ENCODE measurements at places on chromosomes 4 and X.

- DNase-seq: no peak
Observed at GRCh38 chr4:46886711-46887110, 22.3 kb downstream of the COX7B2 start.

- DNase-seq: no peak
Observed at GRCh38 chr4:132059227-132059626, 1089.9 kb upstream of the PCDH10 start.

GRCh38 chr4:26420438-26420837 is 69.8 kb downstream of the CCKAR start:
- DNase-seq: no peak

GRCh38 chr4:61200916-61201526 is 895 bp downstream of the ADGRL3 start:
- no peak for DNase-seq

DNA sequence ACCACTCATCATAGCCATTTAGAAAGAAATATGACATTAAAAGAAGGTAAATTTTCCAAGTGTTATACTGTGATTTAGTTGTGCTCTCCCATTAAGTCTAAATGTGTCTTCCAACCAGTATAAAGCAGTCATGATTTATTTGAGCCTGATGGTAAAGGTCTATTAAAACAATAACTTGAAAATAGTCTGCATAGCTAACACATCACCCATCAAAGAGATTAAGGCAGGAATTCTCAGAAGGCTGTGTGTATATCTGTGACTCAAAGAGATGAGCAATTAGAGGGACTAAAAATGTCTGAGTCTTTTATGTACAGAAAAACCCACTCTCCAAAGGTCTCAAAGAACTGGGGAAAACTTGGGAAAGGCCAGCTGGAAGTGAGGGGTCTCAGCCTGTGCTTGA is 70.3 kb upstream of the IQCM start:
- DNase-seq: no peak

DNA sequence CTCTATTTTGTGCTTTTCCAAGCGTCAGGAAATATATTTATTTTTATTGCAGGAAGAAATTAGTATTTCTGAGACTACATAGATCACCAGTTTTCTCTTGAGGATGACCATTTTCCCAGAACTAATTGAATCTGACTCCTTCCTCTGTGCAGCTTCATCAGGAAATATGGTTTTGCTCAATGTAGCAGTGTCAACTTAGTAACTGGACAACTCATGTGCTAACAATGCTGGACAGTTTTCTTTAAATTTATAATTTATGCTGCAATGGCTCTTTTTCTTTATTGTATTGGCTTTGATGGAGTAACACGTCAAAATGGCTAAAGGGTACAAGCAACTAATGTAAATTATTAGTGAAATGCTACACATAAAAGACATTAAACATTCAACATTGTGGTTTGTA is 531.5 kb downstream of the ANKRD50 start:
- no peak for DNase-seq

DNA sequence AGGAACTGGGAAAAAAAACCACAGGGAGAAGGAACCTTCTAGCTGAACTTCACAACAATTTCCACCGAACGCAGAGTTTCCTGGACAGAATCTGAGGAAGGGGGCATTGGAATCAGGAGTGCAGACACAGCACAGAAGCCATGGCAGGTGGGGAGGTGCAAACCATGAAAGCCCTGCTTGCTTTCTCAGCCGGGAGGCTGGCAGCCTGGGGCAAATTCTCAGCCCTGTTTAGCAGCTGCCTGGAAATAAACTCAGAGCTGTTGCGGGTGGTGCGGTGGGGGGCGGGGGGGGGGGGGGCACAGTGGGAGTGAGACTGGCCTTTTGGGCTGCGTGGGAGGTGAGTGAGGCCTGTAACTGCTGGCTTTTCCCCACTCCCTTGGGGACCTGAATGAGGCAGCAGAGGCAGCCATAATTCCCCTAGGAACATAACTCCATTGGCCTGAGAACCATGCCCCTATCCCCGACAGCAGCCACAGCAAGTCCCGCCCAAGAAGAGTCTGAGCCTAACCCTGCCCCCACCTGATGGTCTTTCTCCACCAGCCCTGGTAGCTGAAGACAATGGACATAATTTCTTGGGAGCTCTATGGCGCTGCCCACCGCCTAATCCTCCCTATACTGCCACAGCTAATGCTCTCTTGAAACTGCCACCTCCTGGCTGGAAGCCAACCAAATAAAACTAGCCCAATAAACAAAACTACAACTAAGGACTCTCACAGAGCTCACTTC is 176.3 kb downstream of the FAM13A start:
- no peak for DNase-seq

DNA sequence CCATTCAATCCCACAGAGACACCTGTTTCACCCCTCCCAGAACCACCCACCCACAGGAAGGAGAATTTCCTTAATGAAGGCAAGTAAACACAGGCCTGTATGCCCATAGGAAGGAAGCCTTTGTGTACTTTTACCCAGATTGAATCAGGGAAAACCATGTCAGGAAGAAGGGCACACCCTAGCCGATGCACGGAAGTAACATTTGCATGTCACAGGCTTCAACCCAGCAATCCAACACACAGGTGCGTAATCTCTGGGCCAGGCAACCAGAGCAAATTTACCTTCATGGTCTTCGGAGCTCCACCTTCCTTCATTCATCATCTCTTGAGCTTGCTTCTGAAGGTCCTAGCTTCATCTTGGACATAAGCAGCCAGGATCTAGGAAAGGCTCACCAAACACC is 206.3 kb downstream of the SHROOM3 start:
- DNase-seq: no peak

GRCh38 chr4:37132351-37132974 is 112.1 kb upstream of the NWD2 start:
- DNase-seq: no peak

GRCh38 chr4:3252831-3253641 is 4.1 kb downstream of the MSANTD1 start:
- DNase-seq: no peak

- DNase-seq: no peak
Observed at GRCh38 chr4:37767546-37767945, 58.9 kb upstream of the PGM2 start.

- DNase-seq: no peak
Observed at GRCh38 chr4:93828332-93828994, at the start of gene ATOH1. ATOH1 (plus strand) TSS chr4:93828753; CDS start chr4:93828927, 174 bp downstream.

GRCh38 chr4:78524009-78524408 is 27.6 kb upstream of the ANXA3 start:
- no peak for DNase-seq

- no peak for DNase-seq
Observed at GRCh38 chr4:5812506-5813229, 80.2 kb downstream of the CRMP1 start.

- DNase-seq: no peak
Observed at GRCh38 chrX:142076633-142077032, 128.5 kb downstream of the MAGEC2 start.

- no peak for DNase-seq
Observed at GRCh38 chr4:135032670-135033069, 831.1 kb upstream of the PABPC4L start.

DNA sequence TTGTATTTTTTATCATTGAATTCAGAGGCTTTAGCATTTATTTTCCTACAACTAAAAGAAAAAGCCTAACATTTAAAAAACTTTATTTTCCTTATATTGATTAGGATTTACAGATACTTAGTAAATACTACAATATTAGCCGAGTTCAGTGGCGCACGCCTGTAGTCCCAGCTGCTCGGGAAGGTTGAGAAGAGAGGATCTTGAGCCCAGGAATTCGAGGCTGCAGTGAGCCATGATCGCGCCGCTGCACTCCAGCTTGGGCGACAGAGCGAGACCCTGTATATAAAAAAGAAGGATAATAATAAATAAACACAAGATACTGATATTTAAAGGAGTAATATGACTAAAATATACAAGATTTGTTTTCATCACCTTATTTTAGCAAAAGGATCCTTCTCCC is 681 bp upstream of the UPF3B start:
- no peak for DNase-seq

- no peak for DNase-seq
Observed at GRCh38 chrX:66008328-66008970, 31.4 kb downstream of the VSIG4 start.

- no peak for DNase-seq
Observed at GRCh38 chr4:90445380-90445779, 318.2 kb downstream of the CCSER1 start.

- no peak for DNase-seq
Observed at GRCh38 chr4:10061650-10062415, 40.5 kb upstream of the SLC2A9 start.

DNA sequence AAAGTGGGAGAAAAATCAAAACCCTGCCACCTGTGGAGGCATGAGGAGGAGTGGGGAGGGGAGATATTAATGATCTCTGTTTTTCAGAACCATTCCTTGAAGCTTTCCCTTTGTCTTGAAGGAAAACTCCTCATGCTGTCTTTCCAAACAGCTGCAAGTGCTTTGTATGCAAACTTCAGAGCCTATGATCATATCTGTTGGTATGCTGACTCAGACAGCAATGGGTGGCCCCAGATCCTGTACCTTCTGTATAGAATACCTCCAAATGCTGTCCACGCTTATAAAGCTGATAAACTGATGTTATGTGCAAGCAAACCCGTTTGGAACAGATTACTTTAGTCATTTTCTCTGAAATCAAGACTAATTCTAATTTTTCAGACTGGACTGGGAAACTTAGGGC is 31.9 kb downstream of the BMP15 start:
- no peak for DNase-seq

GRCh38 chr4:123452616-123453015 is 56.0 kb downstream of the SPRY1 start:
- DNase-seq: no peak

- DNase-seq: no peak
Observed at GRCh38 chr4:1768367-1769034, 24.6 kb upstream of the FGFR3 start.

DNA sequence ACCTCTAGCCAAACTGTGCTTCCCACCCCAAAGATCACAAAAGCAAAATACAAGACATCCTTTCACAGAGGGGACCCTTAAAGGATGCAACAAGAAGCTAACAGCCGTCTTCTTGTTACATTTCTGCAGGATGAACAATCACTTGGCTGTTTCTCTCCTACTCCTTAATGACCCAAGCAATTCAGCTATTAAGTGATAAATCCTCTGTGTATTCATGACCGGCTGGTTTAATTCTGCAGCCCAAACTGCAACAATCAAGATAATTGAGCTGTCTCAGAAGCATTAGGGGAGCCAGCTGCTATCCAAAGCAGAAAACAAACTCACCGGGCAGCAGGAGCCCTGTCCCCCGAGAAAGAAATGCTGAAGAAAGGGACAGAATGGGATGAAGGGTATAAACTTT is 85.9 kb upstream of the ACSL4 start:
- DNase-seq: no peak

DNA sequence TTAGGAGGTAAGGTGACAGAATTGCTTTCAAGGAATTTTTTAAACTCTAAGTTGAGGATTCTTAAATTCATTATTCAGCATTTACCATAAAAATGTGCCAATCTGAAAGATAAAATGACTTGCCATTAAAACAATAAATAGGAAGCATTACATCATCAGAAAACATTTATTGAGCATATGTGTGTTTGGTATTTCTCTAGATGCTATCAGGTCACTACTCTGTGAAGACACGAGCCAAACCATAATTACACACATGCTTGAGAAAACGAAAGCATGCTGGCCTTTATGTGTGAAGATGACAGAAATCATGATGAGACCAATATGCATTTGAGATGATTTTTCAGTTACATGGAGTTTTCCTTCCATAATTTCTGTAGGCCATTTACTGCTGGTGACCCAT is 12.3 kb upstream of the IL21 start:
- DNase-seq: no peak

DNA sequence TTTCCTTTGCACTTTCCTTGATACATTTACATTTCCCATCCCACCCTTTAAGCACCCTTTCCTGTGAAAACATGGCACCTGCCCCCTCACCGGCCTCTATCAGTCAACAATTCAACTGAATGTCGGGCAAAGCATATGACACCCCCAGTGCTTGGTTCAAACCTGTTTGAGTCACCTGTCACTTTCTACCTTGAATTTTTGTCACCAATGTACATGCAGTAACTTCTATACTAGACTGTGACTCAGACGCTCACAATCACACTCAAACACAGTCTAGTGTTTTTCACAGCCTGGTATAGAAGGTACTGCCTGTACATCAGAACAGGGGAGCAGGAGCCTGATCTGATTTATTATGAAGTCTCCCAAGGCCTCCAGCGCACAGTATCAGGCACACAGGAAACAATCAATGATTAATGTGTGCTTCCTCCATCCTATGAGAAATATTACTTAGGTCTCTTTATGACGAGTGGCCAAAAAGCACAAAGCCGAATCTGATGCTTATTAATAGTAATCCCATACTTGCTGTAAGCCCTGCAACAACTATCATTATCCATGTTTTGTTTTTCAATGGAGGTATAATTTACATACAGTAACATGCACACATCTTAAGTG is 49.2 kb upstream of the FAM9C start:
- DNase-seq: no peak

DNA sequence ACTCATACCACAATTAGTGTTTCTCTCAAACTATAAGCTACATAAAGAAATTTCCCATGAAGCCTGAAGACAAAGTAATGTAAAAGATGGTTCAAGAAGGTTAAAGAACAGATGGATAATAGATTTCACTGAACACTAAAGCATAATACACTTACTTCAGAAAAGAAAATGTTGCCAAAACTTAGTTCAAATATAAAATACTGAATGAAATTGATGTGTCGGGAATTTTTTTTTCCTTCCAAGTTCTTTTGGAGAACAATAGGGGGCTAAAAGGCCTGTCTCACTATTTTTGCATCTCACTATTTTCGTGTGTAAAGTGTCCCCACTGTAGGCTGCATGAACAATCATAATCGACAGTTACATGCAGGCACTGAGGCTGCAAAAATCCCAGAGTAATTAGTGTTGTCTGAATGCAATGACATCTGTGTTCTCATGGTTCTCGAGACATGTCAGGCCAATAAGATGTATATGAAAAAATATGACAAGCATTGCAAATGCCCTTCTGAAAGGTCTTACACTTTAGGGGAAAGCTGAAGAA is 11.9 kb upstream of the MAB21L2 start:
- no peak for DNase-seq

DNA sequence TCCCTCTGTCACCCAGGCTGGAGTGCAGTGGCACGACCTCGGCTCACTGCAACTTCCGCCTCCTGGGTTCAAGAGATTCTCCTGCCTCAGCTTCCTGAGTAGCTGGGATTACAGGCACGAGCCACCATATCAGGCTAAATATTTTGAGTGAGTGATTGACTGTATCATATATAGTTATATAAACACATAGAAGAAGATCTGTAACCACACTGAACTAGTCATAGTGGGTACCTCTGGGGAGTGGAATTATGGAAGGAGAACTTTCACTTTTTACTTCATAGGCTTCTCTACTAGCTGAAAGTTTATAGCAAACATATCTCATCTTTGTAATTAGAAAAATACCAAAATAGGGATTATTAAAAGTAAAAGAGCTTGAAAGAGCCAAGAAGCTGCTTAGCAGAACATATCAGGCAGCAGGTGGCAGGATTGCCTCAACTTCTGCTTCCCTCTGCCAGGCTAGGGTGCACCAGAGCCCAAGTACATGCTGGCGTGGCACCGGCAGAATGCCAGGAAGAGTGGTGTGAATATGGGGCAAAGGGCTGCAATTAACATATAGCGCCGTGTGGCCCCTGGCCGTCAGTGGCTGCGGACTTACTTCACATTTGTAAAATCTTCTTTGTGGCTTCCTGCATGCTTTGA is 39.5 kb upstream of the CD40LG start:
- DNase-seq: no peak

GRCh38 chr4:87359258-87359657 is 31.7 kb downstream of the HSD17B11 start:
- no peak for DNase-seq

- no peak for DNase-seq
Observed at GRCh38 chr4:4388836-4389575, 2.1 kb downstream of the NSG1 start.

Measured in stimulated activated CD8-positive, alpha-beta memory T cell treated with anti-CD3 and anti-CD28 coated beads, Interleukin-4, amount 100 ng/mL, for 1 hour (primary cell).